ENCODE measurements at places on chromosomes 7 and 10.

GRCh38 chr10:117444497-117445040, 69.3 kb upstream of the PDZD8 start:
- no peak for DNase-seq

DNA sequence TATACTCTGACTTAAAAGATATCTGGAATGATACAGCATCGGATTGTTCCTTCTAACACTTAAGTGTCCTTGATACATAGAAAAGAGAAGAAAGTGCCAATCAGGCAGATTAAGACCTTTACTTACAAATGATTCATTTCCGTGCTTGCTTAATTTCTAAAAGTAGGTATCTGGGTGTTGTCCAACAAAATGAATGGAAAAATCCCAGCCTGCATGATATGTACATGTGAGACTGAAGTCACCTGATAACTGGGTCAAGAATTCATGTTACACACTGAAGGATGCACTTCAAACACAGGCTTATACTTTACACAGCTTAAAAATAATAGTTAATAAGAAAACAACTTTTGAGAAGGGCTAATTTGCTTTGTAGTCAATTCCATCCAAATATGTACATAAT, 25.2 kb upstream of the PLXDC2 start:
- DNase-seq = no peak

GRCh38 chr7:26723129-26723528, 141.3 kb downstream of the SKAP2 start:
- no peak for DNase-seq

DNA sequence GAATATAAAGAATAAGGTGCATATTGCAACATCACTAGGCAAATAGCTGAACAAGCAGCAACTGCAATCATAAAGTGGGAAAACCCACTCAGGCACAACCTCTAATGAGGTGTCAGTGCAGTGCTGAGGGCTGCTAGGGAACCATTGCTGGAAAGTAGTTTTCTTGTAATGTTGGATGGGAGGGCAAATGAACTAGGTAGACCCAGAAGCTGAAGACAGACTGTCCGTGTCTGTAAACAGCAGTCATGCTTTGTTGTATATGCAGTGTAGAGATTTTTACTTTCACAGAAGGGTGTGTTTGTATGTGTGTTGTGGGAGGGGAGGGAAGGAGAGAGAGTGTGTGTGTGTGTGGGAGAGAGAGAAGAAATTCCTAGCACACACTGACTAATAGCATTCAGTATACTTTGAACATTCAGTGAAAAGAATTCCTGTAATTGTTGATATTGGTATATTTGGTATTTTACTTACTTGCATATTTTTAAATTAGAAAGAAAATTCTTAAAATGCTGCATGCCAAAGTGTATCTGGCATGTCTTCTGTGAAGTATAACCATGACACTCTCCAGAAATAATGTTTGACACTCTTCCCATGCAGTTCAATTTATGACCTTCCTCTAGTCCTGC, 28.8 kb downstream of the ITGB8 start:
- no peak for DNase-seq

GRCh38 chr10:61592581-61592980, 70.1 kb upstream of the CABCOCO1 start:
- DNase-seq = no peak

- no peak for DNase-seq
Measured at GRCh38 chr10:126029999-126030398, 133.6 kb downstream of the FANK1 start.

DNA sequence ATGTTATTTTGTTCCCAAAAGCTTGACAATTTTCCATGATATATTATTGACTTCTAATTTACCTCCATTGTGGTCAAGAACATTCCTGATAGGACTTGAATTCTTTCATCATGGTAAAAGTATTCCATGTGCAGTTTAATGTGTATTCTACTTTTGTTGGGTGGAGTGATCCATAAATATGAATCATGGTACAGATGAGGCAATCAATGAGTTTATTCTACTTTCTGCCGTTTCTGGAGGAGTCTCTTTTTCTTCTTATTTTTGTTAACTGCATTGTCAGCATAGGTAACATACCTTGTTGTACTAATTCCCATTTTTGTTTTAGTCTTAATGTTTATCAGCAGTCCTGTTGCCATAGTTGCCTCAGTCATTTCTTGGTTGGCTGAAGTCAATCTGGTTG, 69.6 kb downstream of the SHOC2 start:
- no peak for DNase-seq

DNA sequence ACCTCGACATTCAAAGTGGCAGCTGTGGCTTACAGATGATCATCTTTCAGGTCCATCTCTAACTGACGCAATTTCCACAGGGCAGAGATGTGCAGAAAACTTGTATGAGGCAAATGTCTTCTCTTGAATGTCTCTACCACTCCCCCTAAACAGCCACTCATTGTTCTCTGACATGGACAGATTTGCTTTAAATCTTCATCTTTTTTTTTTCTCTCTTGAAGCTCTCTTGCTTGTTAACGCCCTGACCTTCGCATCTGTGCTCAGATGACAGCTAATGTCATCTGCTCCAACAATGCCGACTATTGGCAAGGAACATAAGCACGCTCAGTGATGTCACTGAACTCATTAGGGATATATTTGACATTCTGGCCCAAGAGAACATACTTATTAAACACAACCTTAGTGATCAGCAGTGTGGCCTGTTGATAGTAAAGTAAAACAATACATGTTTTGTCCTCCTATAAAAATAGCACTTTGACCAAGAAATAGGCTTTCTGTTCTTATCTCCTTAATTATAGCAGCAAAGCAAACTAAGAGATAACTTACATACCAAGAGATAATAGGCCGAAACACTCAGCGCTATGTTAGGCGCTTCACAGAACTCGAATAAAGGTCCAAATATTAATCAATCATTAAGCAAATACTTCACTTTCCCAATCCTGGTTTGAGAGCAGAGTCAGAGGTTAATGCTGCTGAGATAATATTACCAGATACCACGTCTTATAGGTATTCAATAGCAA, 583.5 kb downstream of the PARD3 start:
- DNase-seq = peak; percentile 70

- no peak for DNase-seq
Measured at GRCh38 chr7:35605760-35606159, 89.2 kb downstream of the HERPUD2 start.

DNA sequence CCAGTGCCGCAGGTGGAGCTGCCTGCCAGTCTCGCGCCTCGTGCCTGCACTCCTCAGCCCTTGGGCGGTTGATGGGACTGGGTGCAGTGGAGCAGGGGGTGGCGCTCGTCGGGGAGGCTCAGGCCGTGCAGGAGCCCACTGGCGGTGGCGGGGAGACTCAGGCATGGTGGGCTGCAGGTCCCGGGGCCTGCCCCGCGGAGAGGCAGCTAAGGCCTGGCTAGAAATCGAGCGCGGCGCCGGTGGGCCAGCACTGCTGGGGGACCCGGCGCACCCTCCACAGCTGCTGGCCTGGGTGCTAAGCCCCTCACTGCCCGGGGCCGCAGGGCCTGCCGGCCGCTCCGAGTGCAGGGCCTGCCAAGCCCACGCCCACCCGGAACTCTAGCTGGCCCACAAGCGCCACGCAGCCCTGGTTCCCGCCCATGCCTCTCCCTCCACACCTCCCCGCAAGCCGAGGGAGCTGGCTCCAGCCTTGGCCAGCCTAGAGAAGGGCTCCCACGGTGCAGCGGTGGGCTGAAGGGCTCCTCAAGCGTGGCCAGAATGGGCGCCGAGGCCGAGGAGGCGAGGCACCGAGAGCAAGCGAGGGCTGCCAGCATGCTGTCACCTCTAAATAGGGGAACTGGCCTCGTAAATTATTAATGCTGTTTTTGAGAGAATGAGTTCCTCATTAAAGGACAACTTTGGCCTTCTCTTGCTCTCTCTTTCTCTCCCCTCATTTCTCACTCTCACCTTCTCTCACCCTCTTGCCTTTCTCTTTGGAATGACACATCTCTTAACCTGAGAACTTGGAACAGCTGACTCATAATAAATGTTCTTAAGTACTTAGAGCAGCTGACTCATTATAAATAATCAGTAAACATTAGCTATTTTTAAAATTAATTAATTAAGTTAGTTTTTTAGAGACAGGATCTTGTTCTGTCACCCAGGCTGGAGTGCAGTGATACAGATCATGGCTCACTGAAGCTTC, 4.9 kb downstream of the ACADSB start:
- DNase-seq = no peak

DNA sequence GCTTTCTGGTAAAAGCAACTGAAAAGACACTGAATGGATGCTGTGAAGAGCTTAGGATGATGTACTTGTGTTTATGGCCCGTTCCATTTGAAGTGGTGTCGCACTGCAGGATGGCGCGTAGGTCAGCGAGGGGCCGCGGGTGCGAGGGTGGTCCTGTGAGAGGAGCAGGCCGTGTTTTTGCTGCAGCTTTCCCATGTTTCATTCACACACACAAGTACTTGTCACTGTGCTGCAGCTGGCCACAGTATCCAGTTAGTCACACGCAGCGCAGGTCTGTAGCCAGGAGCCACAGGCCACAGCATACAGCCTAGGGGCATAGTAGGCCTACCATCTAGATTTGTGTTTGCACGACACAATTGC, 23.2 kb downstream of the WIPI2 start:
- DNase-seq = no peak

DNA sequence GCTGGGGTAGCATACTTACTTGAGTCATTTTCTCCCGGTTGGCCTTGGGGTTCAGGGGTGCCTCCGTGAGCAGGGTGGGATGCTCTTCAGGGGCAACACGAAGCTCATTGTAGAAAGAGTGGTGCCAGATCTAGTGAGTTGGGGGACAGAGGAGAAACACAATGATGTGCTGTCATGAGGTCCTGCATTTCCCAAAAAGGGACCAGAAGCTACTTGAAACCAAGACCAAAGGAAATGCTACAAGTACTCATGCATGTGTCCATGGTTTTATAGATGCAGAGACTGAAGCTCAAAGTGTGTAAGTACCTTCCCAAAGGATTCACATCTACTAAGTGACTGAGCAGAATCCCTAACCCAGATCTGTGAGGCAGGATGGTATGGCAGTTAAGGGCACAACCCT, 8.8 kb downstream of the ACTA2 start:
- no peak for DNase-seq

GRCh38 chr7:121985476-121986030, 112.6 kb downstream of the PTPRZ1 start:
- no peak for DNase-seq

GRCh38 chr7:155785536-155785935, 26.7 kb downstream of the SHH start:
- no peak for DNase-seq

- no peak for DNase-seq
Measured at GRCh38 chr7:87984088-87984487, 50.0 kb downstream of the ADAM22 start.

- no peak for DNase-seq
Measured at GRCh38 chr10:7407368-7408290, 3.2 kb downstream of the SFMBT2 start.

GRCh38 chr7:137577184-137577583, 233.7 kb upstream of the PTN start:
- no peak for DNase-seq

DNA sequence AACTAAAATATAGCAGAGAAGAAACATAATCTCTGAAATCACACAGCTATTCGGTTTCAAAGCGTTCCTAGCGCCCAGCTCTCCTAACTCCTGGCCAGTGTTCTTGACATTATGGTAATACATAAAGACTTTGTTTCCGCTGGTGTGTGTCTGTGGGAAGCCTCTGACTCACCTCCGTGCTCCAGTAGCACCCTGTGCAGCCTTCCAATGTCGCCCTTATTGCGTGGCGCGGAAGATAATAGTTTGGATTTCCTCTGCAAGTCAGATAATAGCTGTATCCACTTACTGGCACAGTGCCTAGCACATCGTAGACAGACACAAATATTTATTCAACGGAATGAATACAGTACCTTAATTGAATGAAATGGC, 570 bp downstream of the BMS1 start:
- peak; percentile 20 for DNase-seq

DNA sequence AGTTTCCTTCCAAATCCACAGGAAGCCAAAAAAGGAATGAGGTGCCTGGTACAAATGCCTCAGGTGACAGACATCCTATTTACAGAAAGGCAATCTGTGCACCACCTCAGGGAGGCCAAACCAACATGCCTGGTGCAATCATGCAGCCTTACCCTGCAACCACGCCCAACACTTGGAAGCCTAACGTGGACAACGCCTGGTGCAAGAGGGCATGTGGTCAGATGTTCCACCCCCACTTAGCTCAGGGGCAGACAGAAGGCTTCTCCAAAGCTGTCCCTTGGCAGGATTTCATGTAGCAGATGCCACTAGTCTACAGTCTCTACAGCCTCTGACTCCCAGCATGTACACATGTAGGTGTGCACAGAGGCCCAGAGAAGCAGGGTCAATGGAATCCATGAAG, 89.5 kb downstream of the KCNMA1 start:
- no peak for DNase-seq

DNA sequence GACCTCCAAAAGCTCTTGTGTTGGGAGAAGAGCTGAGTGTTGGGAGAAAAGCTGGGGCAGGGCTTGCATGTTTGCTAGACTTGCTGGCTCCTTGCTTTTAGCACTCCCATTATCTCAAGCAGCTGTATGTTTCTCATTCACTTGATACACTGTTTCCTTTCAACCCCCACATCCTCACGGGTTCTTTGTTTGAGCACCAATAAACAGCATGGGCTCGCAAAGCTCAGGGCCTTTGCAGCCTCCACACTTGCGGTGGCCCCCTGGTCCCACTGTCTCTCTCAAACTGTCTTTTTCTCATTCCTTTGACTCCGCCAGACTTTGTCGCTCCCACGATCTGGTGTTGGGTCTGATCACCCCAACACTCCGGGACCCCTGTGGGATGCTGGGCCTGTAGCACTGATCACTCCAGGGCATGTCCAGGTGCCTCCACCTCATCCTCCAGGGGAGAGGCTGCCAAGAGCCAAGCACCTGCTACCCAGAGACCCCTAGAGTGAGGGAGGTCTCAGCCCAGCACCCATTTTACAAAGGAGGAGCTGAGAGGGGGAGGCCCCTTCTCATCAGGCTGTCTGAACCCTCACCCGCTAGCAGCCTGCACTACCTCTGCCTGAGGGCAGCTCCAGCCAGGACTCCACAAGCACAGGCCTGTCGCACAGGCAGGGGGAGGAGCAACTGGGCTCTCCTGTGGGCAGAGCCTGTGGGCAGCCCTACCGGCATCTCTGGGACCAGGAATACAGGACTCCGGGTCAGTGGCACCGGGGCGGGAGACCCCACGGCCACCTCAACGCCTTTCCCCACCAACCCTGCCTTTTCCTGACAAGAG, 49.1 kb upstream of the MSMB start:
- DNase-seq = no peak

- no peak for DNase-seq
Measured at GRCh38 chr10:27717224-27717623, 28.4 kb downstream of the MKX start.

DNA sequence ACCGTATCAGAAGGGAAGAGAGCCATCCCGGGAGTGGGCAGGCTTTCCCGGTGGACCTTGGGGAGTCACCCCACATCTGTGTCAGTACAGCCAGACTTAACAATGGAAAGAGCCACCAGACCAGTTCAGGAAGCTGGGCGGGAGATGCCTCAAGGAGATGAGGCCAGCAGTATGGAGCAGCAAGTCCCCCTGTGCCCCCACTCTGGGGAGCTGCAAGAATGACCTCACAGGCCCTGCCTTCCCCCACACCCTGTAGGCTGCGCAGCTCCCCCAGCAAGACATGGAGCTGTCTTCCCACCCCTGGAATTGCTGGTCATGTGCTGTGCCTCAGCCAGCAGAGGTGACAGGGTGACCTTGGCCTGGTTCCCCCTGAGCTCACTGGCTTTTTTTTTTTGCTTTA, 76.8 kb upstream of the INSIG1 start:
- DNase-seq = no peak

GRCh38 chr10:94286901-94287300, 75.8 kb downstream of the NOC3L start:
- no peak for DNase-seq

Measured in NCI-H2227 treated with DMSO at 0.1 percent for 48 hours (cell line).